ENCODE measurements at places on chromosomes 11 and 22.

- DNase-seq: no peak
These were observed 372.5 kb downstream of the TENM4 start for GRCh38 chr11:79068356-79068755.

GRCh38 chr22:37112084-37112728 lies 2.7 kb upstream of the TMPRSS6 start:
- no peak for DNase-seq

DNA sequence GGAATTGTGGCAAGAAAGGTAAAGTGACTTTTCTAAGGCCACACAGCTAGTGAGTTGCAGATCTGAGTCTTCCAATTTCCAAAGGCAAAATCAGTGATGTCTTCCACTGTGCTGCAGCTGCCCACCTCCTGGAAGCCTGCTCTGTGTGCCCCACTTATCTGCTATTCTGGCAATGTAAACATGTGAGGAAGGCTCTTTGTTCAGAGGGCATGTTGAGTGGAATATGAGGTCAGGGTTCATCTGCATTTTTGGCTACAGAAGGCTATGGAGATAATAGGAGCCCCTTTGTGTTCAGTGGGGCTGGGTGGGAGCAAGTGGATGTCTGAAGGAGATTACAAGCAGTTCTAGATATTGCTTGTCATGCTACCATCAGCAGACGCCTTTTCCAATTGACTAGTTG lies 396.2 kb downstream of the BUD13 start:
- no peak for DNase-seq

GRCh38 chr22:50184004-50184901 lies 1.5 kb upstream of the TRABD start:
- peak; percentile 72 for DNase-seq

DNA sequence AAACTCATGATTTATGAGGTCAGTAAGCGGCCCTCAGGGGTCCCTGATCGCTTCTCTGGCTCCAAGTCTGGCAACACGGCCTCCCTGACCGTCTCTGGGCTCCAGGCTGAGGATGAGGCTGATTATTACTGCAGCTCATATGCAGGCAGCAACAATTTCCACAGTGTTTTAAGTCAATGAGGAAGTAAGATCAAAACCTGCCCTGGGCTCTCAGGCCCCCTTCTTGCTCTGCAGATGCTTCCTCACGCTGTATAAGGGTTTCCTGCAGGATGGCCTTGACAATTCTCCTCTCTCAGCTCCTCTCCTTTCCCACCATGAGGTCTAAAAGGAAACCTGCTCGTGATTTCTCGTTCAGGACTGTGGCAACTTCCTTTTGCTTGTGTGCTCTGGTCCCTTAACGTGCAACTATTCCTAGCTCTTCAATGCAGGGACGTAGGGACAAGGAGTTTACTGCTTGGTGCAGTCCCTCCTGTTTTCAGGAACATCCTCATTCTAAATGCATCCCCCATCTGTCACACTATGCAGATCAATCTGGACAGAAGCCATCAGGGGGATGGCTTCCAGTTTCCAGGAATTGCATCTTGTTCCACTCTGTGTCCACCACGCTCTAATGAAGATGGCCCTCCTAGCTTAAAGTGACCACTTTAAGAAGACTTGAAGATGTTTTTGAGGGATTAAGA lies 64.3 kb upstream of the IGLL5 start:
- no peak for DNase-seq

DNA sequence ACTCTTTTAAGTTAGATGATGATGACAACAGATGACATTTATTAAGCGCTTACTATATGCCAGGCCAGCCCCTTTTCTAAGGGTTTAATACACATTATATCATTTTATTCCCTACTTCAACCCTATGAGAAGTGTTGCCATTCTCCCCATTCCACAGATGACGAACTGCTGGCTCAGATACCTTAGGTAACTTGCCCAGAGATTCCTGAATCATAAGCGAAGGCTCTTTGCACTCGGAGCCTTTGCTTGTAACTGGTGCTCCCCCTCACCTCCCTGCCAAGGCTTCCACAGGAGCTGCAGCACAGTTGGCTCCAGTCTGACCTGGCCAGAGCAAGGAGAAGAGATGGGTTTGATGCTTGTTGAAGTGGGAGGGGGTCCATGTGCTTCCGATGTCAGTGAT lies 43.0 kb downstream of the DBX1 start:
- DNase-seq: no peak

DNA sequence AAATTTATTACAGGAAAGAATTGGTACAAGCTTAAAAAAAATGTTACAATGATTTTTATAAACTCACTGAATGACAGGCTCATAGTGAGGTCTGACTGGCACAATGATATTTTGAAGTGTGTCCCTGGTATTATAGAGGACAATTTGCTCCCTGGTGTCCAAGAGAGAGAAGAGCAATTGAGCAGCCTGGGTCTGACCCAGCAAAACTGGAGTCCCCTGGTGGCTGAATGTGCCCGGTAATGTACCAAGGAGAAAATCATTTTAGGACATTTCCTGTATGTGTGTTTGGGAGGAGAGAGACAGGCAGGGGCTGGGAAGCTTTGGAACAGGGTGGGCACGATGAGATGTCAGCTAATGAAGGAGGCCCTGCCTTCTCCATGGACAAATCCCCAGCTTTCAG lies 125.3 kb downstream of the APOL5 start:
- peak; percentile 42 for DNase-seq

DNA sequence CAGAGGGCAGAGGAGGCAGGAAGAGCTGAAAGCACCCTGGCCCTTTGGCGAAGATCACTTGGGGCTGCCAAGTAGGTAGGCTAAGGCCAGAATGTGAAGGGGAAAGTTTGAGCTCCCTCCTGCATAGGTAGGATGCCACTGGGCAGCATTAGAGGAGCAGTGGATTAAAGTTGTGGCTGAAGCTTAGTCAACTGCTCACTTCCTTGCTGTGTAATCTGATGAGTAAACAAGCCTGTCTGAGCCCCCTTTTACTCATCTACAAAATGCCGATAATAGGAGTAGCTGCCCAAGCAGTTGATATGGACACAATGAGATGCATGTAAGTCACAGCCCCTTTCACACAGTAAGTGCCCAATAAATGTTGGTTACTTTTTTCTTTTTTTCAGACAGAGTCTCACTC lies 216.4 kb downstream of the MN1 start:
- no peak for DNase-seq

GRCh38 chr22:29216873-29217666 lies 11.4 kb downstream of the EMID1 start:
- no peak for DNase-seq

DNA sequence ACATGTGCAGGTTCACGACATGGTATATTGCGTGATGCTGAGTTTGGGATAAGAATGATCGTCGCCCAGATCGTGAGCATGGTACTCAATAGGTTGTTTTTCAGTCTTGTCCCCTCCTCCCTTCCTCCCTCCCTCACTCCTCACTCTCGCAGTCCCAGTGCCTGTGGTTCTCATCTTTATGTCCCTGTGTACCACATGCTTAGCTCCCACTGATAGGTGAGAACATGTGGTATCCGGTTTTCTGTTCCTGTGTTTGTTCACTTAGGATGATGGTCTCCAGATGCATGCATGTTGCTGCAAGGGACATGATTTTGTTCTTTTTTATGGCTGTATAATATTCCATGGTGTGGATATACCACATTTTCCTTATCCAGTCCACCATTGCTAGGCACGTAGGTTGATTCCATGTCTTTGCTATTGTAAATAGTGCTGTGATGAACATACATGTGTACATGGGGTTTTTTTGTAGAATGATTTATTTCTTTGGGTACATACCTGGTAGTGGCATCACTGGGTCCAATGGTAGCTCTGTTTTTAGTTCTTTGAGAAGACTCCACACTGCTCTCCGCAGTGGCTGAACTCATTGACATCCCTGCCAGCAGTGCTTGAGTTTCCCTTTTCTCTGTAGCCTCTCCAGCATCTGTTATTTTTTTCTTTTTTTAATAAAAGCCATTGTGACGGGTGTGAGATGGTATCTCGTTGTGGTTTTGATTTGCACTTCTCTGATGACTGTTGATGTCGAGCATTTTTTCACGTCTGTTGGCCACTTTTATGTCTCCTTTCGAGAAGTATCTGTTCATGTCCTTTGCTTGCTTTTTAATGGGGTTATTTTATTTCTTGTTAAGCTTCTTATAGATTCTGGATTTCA lies 16.4 kb downstream of the ZBED4 start:
- DNase-seq: no peak

GRCh38 chr11:34626393-34626792 lies 5.5 kb downstream of the EHF start:
- no peak for DNase-seq

GRCh38 chr11:69936771-69937170 lies 117.6 kb upstream of the FGF3 start:
- no peak for DNase-seq

DNA sequence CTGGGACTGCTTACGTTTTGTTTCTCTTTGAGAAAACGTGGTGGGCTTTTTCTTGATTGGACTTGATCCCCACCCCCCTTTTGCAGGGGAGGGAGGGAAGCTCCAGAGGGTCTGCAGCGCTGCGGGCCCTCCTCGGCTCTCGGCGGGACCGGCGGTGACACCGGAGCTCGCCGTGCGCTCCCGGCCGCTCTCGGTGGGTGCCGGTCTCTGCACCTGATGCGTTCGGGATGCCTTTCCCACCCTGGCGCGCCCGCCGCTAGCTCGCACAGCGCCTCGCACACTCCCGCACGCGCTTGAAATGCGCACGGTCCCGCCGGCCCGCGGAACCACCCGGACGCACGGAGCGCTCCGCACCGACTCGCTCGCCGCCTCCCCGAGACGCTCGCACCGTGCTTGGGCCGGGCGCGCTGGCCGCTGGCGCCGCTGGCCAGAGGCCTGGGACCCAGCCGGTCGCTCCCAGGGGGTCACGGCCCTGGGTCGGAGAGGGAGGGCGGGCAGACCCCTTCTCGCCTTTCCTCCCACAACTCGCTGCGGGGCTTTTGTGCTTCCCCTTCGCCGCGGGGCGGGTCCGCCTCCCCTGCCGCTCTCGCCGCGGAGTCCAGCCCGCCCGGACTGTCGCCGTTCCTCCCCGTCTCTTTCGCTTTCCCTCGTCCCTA lies 1.0 kb downstream of the ZBTB16 start:
- DNase-seq: no peak

DNA sequence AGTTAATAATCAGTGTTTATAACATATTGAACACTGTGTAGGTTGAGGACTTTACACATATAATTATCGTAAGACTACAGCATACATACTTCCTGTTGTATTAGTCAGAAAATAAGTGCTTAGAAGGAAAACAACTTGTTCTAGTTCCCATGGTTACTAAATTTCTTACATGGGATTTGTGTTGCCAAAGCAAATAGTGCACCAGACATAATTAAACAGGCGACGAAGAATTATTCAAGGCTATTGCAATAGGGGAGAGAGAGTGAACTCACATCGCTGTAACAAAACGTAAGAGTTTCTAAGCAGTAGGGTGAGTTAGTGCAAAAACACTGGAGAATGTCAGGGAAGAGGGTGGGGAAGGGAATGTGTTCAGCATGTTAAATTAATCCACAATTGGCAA lies 347.8 kb downstream of the CNTN5 start:
- no peak for DNase-seq

DNA sequence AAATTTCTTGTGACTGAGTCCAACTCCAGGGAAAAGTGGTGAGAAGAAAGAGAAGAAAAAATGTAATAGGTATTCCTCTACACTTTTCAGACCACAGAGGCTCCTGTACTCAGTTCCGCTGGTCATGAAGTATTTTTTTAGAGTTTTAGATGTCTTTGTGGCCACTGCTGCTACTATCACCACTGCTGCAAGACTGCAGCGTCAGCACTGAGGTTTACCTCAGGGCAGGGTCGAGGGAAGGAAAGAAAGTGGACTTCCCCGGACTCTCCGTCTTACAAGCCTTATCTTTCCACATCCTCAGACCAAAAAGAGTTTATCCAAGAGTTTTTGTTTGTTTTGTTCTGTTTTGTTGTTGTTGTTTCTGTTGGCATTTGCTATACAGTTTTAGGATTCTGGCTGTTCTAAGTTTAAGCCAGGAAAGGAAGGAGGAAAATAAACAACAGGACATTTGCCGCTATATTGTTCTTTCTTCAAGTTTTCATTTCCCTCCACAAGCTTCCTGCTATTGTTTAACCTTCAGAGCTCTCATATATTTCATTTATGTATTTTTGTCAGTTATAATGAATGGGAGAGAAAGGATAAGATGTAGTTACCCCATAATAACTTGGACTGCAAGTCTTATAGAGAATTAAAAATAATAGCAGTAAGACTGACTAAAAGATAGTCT lies 919.3 kb downstream of the NTM start:
- no peak for DNase-seq

- DNase-seq: no peak
These were observed 70.2 kb upstream of the GDPD4 start for GRCh38 chr11:77371646-77372045.

GRCh38 chr22:22865311-22866072 lies 22.1 kb upstream of the IGLL5 start:
- no peak for DNase-seq

- peak; percentile 42 for DNase-seq
These were observed 4.7 kb upstream of the KDELR3 start for GRCh38 chr22:38462960-38463784.

GRCh38 chr11:105100206-105100605 lies 39.4 kb downstream of the CARD18 start:
- DNase-seq: no peak

DNA sequence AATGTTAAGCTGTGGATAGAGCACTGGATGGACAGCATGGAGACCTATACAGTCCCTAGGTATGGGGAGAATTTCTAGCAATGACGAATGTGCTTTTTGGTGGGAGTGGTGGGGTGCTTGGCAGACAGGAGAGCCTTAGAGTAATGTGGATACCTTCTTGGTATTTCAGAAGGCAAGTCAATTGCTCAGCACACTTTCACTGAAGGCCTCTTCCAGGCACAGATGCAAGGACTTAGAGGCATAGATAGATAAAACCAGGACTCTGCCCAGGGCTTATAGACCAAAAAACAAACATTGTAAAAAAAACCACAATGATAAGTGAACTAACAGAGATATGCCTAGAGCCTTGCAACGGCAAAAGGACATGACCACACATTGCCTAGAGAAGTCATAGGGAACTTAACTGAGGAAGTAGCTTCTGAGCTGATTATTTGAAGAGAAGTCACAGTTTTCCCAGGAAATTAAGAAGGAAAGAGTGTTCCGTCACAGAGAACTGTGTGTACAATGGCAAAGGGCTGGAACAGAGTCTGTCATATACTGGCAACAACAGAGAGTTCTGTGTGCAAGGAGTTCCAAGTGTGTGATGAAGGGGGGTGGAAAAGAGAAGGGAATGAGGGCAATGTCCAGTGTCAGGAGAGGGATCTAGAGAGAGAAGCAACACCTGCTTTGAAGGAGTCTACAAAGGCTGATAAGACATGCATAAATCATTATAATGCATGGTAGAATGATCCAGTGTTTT lies 65.9 kb upstream of the PICALM start:
- DNase-seq: no peak

- no peak for DNase-seq
These were observed 119.5 kb downstream of the ENTHD1 start for GRCh38 chr22:39773976-39774539.

- no peak for DNase-seq
These were observed 22.0 kb upstream of the IPO7 start for GRCh38 chr11:9362393-9362863.
